Neural progenitor cell (in vitro differentiated cells): ENCODE measurements at places on chromosomes 13 and 19. TPM values are rescaled to one million over a fixed set of nuclear protein-coding genes. Genes with fewer than 3 reads are reported as not detected.

- no peak for DNase-seq
Measured at GRCh38 chr13:60094385-60095088, 69.2 kb downstream of the DIAPH3 start.

DNA sequence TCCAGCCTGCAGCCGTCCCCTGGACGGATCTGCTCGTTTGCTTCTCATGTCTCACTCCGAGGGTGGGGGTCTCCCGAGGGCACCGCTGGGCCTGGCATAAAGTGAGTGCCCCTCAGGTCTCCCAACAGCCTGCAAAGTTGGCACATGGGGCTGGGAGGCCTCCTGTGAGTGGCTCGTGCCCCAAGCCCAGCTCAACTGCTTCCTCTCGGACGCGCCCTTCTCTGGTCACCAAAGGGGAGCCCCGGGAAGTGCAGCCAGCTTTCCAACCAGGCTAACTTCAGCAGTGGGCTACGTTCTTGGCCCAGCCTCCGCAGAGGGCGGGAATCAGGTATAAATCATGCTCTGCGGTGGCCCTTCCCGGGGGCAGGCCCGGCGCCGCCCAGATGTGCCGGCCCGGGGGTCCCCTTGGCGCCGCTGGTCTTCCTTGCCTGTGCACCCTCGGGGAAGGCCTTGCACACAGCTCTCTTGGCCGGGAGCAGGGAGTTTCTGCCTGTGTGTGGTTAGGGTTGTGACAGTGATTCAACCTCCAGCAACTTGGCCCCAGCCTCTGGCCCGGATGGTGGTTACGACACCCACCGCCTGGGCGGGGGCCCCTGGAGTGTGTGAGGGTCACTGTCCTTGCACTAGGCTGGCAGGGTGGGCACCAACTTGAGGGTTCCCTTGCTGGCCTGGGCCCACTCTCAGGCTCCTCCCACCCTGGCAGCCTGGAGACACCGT is 20.7 kb downstream of the CEBPG start:
- no peak for DNase-seq

DNA sequence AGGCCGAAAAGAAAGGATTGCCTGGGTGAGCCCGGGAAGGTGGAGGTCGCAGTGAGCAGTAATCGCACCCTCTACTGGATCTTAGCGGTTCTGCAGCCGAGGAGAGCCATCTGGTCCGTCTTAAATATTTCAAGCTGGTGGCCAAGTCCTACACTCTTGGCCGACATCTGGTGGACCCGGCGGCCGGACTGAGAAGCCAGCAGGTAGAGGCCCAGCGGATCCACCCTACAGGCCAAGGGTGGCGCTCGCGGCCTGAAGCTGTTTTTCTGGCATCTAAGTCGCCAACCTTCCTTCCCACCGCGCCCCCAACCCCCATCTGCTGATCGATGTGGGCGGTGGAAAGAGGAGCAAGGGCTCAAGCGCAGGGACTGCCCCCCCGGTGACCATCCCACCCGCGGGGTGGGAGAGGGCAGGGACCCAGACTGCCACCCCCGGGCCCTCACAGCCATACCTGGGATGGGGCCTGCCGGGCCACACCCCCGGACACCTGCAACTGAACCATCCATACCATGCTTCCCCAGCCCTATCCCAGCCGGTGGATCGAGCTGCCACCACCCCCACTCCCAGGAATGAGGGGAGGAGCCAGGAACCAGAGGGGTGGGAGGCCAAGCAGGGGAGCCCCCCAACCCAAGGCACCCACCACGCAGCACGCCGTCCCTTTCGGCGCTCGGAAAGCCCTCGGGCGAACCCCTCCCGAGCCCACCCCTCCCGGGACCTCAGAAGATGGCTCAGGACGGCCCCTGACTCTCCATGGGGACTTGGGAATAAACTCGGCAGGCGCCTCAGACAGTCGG is 46.3 kb upstream of the ZNF730 start:
- no peak for DNase-seq

TMEM59L gene
- 0.11 and 1.4 TPM in 2 replicates for total RNA-seq

- no peak for DNase-seq
Measured at GRCh38 chr13:37209621-37210580, 104.4 kb upstream of the CSNK1A1L start.

FXYD3 gene
- total RNA-seq, result not detected in 2 replicates

DNA sequence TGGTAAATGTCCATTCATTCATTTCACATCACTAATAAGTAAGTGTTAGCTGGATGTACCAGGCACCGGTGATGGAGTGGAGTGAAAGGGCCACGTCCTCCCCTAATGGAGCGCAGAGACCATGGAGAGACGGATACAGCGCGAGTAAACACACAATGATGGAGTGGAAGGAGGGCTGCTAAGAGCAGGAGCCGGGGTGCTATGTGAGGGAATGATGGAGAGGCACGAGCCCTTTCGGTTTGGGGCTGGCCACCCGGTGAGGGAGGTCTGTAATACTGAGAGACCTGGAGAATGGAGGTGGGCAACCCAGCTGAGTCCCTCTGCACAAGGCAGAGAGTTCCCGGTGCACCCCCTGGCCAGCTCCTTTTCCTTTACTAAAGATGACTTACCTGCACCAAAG is 53.7 kb downstream of the PEPD start:
- DNase-seq, result no peak

DNA sequence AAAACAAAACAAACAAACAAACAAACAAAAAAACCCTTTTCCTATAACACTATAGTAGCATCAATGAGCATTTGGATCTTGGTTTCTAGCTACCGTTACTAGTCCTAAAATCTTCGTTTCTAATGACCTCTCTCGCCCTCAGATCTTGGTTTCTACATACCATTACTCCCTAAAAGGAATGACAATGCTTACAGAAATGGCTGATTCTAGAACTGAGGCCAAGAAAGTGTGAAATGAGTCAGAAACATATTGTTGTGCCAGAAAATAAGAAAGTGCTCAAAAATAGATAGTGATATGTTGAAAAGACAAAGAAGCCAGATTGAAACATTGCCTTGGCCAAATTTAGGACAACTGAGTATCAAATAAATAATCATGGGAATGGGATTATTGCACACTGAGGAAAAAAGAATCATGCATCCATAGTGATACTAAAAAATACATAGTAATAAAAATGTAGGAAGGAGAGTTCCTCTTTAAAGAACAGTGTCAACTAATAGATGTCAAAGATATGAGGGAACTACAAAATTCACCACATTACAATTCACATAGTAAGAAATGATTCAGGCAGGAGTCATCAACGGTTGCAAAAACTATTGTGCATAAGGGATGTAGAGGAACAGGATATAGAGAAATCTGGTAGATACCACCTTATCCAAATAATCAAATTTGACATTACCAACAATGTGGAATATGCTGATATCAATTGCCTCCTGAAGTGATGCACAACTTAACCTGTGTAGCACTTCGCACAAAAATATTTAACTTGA is 386.6 kb downstream of the DIAPH3 start:
- no peak for DNase-seq
